ENCODE measurements at places on chromosomes 1 and 21.

DNA sequence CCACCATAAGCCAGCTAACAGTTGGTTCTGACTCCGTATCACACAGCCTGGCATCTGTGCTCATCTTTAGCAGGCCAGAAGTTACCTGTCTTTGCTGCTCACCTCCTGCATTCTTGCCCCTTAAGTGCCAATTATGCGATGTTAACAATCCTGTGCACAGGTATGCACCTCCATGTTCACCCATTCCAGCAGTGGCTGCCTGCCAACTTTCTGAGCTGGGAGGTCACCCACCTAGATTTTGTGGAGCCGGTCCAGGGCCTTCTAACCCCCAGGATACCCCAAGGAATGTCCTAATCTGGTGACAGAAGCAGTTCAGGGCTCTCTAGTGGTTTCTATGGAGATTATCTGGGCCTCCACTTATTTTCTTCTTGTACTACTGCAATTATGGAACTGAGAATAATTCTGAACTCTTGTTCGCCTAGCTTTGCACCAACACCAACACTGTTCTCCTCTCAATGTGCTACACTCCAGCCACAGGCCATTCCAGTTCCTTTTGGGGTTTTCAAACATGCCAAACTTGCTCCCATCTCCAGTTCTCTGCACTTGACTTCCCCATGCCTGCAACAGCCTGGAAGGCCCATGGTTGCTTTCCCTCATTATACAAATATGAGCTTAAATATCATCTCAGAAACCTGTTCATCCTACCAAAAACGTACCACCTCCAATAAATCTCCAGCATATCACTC lies 9.0 kb downstream of the BCAR3 start:
- no peak for DNase-seq

- no peak for DNase-seq
These were observed 8.0 kb downstream of the AIDA start for GRCh38 chr1:222704260-222704659.

DNA sequence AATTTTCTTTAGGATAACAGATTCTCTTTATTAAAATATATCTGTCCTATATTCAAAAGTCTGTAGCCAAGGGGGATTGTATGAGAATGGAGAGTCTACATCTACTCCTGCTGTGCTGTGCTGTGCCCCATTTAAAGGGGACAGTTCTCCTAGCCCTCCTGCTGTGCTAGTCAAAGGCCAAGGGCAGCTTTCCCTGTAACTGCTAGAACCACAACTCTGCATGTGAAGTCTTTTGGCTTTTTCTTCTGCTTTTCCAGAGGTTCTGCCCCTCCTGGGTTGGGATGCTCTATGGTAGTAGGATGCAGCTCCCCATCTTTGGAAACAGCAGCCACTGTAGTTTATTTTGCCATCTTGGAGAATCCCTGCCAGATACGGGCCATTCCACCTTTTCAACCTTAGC lies 197.5 kb upstream of the JUN start:
- DNase-seq: no peak

GRCh38 chr1:219188331-219188803 lies 14.7 kb downstream of the LYPLAL1 start:
- no peak for DNase-seq

DNA sequence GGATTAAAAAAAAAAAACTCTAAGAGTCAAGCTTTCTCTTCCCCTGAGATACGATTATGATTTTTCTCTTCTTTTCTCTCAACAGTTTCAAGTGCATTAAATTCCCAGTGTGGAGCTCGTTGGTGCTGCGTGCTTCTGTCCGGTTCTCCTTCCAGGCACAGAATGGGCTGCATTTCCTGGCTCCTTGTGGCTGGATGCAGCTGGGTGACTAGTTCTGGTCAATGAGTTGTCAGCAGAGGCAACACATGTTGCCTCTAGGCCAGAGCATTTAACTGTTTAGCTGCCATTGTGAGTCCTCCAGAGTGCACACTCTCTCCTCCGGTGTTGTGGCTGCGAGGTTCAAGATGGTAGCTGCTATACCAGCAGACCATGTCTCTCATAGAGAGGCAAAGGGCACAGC lies 312.9 kb downstream of the RRAGC start:
- no peak for DNase-seq

GRCh38 chr1:20212685-20213331 lies 26.5 kb upstream of the PLA2G2C start:
- peak; percentile 21 for DNase-seq

DNA sequence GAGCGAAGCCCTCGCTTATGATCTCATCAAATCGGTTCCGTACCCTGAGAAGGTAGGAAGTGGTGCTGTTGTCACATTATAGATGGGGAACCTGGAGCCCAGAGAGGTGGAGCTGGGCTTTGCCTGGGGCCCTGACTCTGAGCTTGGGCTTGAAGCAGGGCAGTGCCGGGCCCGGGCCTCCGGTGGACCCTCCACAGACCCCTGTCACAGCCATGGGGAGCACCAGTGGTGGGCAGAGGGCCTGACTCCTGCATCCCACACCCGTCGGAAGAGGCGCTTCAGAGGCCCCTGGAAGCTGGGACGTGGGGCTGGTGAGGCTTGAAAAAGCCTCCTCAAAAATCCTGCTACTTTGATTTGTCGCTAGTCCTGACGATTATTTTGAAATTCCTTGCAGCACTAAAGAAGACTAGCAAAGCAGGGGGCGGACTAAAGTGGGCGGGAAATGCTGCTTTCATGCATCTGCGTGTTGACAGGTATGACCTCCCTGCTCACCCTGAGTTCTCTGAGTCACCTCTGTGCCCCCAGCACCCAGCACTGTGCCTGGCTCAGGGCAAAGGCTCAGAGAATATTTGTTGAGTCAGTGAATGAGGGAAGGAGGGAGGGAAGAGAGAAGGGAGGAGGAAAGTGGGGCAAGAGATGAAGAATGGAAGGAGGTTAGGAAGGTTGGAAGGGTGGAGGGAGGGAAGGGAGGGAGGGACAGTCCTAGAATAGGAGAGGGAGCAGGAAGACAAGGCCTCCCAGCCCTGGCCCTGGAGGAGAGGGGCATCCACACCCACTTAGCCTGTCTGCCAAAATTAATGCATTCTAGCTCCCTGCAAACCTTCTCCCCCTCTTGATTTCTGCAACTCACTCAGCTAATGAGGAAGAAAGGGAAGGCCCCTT lies 262.8 kb upstream of the VAMP3 start:
- no peak for DNase-seq

All from NCI-H2081 treated with DMSO at 0.1 percent for 48 hours (cell line).